Fibroblast of villous mesenchyme (primary cell): ENCODE measurements at places on chromosomes 6 and 20. TPM values are rescaled to one million over a fixed set of nuclear protein-coding genes. Genes with fewer than 3 reads are reported as not detected.

- DNase-seq, result no peak
Measured at GRCh38 chr20:33235696-33236095, at the start of gene BPIFA1. BPIFA1 (plus strand) TSS chr20:33235996; CDS start chr20:33237712, 1,716 bp downstream.

- DNase-seq, result peak; percentile 82
Measured at GRCh38 chr6:112044856-112045255, 9.0 kb upstream of the CCN6 start.

GRCh38 chr6:150495126-150495525, 104.6 kb upstream of the PLEKHG1 start:
- DNase-seq, result no peak

DNA sequence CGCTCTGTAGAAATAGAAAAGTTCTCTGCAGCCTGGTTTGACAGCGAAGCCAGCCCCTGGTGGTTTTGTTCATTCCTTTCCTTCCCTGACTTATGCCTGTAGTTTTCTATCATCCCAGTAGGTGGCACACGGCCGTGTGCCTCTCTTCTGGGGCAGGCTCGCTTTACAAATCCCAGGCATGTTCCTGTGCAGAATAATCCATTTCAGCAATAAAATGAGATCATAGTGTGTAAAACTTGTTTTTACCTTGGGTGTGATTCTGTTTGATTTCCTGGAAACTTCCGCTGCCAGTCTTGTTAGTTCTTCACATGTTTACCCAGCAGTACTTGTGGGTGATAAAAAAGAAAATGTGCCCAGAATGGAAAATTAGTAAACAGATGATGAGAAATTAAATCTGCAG, 7.4 kb upstream of the INSM1 start:
- peak; percentile 62 for DNase-seq

GRCh38 chr20:34388000-34388399, 24.9 kb downstream of the ITCH start:
- no peak for DNase-seq

- no peak for DNase-seq
Measured at GRCh38 chr6:106648651-106649308, 19.4 kb downstream of the QRSL1 start.

GRCh38 chr20:46992640-46993035, 98.0 kb downstream of the EYA2 start:
- DNase-seq, result no peak

- DNase-seq, result no peak
Measured at GRCh38 chr20:22722811-22723210, 138.4 kb upstream of the FOXA2 start.

DNA sequence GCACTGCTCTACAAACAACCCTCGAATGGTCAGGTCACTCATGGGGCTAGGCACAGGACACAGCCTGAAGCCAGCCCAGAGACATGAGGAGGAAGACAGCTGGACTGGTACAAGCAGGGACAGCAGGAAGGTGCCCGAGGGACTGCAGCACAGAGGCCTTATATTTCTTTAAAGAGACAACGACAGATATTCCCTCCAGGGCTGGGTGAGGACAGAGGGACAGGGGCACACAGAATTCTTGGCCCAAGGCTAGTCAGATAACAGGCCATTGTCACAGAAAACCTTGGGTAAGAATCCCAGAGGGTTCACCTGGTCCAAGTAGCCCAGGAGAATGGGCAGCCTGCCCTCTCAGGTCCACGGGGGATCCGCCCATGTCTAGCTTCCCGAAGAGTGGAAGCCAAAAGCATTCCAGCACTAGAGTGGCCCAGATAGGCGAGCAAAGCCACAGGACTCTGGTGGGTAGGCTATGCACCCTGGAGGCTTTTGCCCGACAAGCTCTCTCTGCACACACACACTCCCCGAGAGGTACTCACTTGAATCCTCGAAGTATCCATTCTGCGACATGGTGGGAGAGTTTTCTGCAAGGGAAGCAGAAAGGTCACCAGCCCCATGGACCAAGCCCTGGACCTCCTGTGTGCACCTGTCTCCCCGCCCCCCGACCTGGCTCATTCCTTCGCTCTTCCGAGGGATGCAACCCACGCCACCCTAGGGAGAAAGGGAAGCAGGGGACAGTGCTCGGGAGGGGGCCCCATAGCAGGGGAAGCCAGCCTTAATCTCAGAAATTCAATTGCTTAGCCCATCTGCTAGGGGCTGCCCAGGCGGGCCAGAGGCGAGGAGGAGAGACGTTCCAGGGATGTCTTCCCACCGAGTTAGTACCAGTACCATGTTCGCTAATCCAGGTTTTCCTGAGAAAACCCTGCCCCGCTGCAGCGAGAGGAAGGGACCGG, 1.7 kb downstream of the SLC4A11 start:
- DNase-seq, result no peak

DNA sequence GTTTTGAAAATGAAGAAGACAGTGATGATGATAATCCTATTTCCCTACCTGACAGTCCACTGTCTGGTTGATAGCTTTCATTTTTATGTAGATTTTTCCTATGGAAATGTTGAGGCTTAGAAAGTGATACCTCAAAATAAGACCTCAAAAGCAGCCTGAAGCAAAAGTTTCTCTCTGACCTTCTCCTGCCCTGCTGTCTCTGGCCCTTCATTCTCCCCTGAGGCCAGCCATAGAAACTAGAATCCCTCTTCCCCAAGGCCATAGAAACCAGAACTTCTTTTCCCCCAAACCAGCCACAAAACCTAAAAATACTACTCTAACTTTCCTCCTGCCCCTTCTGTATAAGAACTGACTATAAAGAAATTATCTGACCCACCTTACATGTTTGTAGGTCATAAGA, 52.6 kb upstream of the GCM1 start:
- no peak for DNase-seq

DNA sequence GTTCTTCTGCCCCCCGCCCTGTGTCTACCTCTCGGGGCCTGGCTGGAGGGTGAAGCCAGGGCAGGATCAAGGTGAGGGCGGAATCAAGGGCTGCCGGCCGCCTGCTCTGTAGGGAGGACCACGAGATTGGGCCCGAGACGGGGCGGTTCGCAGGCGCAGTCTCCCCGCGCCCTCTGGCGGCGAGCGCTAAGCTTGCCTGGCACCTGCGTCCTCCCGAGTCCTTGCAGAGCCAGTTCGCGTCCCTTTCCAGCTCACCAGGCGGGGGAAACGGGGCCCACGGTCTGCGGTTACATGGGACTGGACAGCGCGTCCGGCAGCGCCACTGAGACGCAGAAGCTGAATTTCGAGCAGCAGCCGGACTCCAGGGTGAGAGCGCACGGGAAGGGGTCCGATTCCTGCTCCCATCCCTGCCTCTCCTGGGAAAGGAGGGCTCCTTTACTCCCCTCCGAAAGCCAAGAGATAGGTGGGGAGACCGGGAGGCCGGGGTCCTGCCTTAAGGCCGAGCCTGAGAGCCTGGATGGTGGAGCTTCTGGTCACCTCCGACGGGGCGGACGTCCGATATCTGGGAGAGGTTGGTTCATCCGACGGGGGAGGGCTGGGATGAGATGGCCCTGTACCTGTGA, 3.6 kb upstream of the MATN4 start:
- DNase-seq, result peak; percentile 43

The ZBTB24 gene
- 8.1 and 10.4 TPM in 2 replicates for total RNA-seq

The MOXD1 gene
- 15.1 and 25.4 TPM in 2 replicates for total RNA-seq

The GMPR gene
- 4.7 and 7.1 TPM in 2 replicates for total RNA-seq

The CCDC170 gene
- total RNA-seq, result 1.6 and 3.9 TPM in 2 replicates

The NMBR gene
- total RNA-seq, result not detected in 2 replicates
